ENCODE measurements at places on chromosomes 3 and 15.

DNA sequence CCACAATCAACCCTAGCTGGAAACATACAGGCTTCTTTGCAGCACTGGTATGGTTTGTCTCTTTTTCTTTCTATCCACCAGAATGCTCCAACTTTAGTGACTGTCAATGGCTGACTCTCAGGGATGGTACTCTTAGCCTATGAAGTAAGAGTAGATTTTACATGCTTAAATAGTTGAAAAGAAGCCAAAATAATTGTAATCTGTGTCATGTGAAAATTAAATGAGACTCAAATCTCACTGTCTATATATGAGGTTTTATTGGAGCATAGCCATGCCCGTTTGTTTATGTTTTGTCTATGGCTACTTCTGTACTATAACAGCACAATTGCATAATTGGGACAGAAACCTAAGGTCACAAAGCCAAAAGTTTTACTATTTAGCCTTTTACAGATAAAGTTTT is 29.1 kb upstream of the PDZRN3 start:
- DNase-seq, result no peak

DNA sequence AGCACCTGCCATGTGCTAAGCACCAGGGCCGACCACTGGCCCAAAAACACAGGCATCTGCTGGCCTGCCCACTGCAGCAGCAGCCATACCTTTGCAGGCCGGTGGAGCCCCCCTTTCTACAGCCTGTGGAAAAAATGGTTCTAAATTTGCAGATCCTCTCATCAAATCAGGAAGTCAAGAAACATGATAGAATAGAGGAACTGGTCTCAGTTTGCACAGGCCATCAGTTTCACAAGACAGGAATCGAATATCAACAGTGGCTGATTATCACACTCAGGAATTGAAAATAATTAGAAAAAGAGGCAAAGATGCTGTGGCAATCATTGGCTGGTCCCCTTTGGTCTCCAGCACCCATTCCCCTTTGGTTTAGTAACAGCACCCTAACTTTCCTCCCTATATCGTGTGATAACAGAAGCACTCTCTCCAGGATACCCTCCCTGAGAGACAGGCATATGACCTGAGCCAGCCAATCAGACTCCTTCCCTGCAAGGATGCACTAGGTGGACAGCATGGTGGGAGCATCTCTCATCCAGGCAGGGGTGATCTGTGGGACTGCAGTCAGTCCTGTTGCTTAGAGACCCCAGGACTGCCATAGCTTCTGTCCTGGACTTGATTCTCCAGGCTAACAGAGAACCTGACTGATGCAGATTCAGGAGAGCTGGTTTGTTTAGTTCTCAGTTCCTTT is 3.5 kb upstream of the PAK6 start:
- no peak for DNase-seq

GRCh38 chr15:50968353-50968752 is 59.9 kb downstream of the AP4E1 start:
- no peak for DNase-seq

- DNase-seq, result no peak
These were observed 13.2 kb downstream of the NSUN3 start for GRCh38 chr3:94076055-94076454.

DNA sequence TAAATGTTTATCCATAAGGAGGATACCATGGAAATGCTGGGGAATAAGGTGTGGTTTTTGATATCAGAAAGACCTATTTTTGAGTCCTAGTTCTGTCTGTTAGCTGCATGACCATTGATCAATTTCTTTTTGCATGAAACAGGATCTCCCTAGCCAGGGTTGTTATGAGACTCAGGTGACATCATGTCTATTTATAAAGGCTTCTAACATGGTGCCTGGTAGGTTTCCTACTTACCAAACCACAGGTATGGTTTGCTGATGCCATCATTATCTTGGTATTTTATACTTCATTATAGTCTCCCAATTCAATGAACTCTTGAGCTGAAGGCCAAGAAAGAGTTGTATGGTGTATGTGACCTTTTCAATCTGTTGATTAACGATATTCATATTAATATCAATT is 144.0 kb downstream of the CLSTN2 start:
- DNase-seq, result no peak

- DNase-seq, result no peak
These were observed 104.3 kb upstream of the MRPS22 start for GRCh38 chr3:139239550-139239949.

DNA sequence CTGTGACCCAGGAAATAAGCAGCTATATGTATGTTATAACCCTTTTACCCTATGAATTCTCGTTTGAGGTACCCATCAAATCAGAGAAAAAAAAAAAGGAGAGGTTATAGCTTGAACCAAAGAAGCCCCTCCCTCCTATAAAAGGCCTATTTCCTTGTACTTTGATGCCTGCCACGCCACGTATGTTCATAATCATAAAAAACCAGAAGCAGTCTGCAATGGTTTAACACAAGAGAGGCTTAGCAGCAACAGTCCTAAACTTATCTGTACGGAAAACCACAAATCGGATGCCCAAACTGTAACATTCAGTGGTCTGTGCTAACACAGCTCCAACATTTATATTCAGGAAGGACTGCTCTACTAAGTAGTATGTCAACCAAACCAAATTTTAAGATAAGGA is 21.2 kb downstream of the CCR8 start:
- no peak for DNase-seq

- no peak for DNase-seq
These were observed 475 bp upstream of the SPINT1 start for GRCh38 chr15:40843261-40843884.

- no peak for DNase-seq
These were observed 284.7 kb upstream of the STT3B start for GRCh38 chr3:31247850-31248562.

DNA sequence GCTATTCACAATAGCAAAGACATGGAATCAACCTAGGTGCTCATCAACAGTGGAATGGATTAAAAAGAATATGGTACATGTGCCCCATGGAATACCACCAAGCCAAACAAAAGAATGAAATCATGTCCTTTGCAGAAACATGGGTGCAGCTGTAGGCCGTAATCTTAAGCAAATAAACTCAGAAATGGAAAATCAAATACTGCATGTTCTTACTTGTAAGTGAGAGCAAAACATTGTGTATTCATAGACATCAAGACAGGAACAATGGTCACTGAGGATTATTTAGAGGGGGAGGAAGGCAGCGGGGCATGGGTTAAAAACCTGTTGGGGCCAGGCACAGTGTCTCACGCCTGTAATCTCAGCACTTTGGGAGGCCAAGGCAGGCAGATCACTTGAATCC is 304.7 kb upstream of the ROBO2 start:
- no peak for DNase-seq

DNA sequence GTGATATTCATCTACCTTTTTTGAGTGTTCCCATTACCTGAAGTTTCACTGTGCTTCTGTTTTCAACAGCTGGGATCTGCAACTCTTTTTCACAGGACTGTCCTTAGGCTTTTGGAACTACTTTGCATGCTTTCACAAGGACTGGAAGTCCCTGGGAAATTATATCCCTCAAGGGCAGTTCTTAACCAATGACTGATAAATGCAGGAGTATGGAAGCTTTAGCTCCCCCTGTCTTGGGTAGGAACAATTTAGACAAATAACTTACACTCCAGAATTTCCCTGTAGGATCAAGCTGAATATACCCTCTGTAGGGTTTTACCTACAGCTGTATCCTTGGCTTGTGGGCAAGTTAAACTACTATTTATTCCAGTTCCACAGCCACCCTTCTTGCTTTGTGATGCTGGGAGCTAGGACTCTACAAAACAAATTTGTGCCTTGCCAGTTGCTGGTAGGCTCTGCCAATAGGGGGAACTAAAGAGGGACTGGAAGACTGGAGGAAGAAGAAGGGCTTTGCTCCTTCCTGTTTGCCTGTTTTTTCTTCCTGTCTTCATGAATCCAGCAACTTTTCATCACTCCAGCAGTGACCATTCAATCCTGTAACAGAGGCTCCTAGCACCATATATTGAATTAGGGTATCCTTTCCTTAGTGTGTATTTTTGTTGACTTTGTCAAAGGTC is 6.8 kb upstream of the ZNF280D start:
- DNase-seq, result no peak

DNA sequence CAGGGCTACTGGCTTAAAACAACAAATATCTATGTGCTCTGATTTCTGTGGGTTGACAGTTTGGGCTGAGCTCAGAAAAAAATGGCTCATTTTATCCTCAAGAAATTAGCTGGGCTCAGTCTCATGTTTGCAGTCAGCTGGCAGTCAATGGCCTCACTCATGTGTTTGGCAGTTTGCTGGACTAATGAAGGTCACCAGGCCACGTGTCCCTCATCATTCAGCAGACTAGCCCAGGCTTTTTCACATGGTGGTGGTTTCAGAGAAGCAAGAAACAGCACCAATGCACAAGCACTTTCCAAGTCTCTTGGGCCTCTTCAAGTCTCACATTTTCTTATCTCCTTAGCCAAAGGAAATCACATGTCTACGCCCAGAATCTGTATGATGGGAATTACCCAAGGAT is 478.3 kb upstream of the PPP2R3A start:
- DNase-seq, result no peak

DNA sequence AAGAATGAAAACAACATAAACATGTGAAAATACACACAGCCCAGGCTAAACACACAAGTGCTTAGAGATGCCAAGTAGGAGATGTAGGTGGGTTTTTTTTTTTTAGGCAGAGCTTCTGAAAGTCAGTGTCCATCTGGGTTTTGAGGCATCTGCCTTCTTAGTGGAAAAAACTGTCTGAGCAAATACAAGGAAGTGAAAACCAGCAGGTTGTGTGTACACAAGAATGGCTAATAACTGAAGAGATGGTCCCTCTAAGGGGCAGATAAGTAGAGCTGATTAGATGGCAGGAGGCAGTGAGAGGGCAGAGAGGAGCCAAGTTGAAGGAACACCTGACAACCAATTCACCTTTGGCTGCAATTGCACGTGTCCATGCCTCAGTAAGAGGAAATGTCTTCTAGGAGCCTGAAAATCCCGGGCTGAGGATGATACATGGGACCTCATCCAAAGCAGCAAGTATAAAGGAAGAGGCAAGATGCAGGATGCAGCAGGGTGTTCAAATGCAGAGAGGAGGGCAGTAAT is 34.9 kb downstream of the CYP19A1 start:
- no peak for DNase-seq

DNA sequence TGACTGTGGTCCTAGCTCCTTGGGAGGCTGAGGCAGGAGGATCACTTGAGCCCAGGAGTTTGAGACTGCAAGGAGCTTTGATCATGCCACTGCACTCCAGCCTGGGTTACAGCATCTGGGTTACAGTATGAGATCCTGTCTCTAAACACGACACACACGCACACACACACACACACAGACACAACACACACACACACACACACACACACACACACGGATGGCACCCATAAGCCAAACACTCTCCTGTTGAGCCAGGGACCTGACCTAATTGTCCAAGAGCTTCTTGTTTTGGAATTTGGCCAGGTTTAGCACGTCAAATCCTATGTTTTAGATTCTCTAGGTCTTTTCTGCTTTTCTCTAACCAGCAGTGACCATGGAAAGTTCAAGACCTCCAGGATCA is 26.8 kb downstream of the EID1 start:
- no peak for DNase-seq

- DNase-seq, result no peak
These were observed 759.6 kb downstream of the SQOR start for GRCh38 chr15:46394463-46394862.
